ENCODE measurements at places on chromosomes 4 and X.
A peak's percentile ranks its signal among the peaks of the same experiment; 100 is the strongest.

- DNase-seq: no peak
These were observed 135.5 kb downstream of the ARHGAP24 start for GRCh38 chr4:85610450-85610849.

- no peak for DNase-seq
These were observed 221.0 kb upstream of the GPRIN3 start for GRCh38 chr4:89528526-89529133.

- no peak for DNase-seq
These were observed 2.1 kb downstream of the PITX2 start for GRCh38 chr4:110620691-110621327.

- DNase-seq: peak; percentile 67
These were observed at the start of gene PRSS48 for GRCh38 chr4:151276787-151277562. Gene PRSS48, plus strand, starts transcription at chr4:151277161. Its CDS starts 12 bp downstream, at chr4:151277173.

- peak; percentile 41 for DNase-seq
These were observed at the start of gene ARHGEF38 for GRCh38 chr4:105551965-105552746. Gene ARHGEF38, plus strand, starts transcription at chr4:105552620. Its CDS starts 146 bp downstream, at chr4:105552766.

- no peak for DNase-seq
These were observed 8.6 kb downstream of the SLC9B2 start for GRCh38 chr4:103067841-103068547.

DNA sequence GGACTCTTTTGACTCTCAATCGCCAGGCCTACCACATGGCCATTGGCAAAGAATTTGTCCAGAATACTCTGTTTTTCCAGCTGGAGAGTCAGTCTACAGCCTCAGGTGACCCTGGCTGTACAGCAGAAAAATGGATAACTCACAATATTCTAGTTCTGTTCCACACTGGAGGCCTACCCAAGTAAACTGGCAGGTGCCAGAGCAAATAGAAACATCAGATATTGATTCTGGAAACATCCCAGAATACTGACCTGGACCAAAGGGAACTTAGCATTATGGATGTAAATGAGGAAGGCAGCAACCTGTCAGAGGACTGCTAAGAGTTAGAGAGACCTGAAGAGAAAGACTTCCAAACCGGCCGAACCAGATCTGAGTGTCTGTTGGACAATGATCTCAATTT is 147.9 kb upstream of the SMAD1 start:
- DNase-seq: no peak

DNA sequence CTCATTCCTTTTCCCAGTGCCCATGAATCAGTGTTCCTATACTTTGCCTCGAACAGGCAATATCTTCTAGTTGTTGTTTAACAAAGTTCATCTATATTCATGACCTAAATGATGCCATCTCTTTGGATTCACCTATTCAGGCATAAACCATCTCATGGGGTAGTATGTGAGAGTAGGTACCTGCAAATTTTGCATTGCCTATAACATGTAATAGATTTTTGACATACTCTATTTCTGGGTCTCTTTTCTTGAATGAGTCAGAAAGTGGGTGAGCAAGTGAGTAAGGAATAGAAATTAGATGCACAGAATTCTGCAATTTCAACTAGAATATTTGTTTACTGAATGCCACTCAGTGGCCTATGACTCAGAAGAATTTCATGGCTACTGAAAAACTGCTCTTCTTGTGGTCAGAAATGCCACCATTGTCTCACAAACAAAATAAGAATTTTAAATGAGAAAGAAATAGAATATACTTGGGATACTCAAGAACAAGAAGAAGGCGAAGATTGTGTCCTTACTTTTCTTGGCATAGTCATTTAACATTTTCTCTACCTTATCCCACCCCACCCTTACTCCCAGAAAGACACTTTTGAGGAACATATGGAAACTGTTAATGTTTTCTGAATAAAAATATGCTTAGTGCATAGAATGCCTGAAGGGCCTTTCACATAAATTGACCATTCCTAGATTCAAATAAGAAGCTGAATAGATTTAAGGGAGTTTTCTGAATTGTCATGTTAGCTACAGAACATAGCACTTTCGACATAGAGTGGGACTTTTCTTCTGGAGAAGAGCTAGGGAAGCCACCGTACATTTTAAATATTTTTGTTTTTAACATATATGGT is 86.8 kb downstream of the HHIP start:
- peak; percentile 40 for DNase-seq

GRCh38 chr4:130092187-130093015 is 996.4 kb downstream of the C4orf33 start:
- peak; percentile 52 for DNase-seq

- DNase-seq: no peak
These were observed 641.8 kb downstream of the FSTL5 start for GRCh38 chr4:161522031-161522430.

GRCh38 chr4:139711461-139711860 is 45.8 kb downstream of the MGST2 start:
- no peak for DNase-seq

DNA sequence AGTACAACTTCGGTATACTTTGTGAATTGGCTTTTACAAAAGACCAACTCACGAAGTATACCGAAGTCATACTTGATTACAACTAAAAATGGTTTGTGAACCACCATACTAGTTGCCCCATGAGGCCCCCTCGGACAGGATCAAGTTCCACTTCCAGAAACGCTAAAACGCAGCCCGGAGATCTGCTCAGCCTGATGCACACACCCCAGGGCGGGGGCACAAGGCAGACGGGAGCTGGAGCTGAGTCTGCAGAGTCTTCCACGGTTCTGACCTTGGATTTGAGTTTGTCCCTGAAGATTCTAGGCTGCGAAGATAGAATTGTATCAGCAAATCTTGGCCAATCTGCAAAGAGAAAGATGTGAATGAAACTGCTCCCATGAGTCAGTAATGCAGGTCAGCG is 118.1 kb downstream of the SORCS2 start:
- peak; percentile 31 for DNase-seq

DNA sequence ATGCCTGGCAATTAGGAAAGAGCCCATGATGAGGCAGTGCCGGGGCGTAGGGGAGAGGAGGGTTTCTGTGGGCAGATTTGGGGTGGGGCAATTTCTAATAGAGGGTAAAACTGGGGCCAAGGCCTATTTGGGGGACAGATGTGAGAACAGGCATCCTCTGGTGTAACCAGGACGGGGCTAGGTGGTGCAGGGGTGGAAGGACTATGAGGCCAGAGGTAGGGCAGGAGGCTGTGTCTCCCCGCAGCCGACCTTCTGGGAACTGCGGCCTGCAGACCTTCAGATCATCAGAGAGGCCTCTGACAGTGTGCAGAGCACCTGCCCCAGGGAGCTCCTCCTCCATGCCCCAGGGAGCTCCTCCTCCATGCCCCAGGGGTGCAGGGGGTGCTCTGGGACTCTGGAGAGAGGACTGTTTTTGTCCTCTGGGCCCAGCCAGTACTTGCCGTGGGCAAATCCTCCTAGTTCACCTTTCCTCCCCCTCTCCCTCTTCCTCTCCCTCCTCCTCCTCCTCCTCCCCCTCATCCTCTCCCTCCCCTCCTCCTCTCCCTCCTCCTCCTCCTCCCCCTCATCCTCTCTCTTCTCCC is 101.9 kb downstream of the SORCS2 start:
- no peak for DNase-seq

DNA sequence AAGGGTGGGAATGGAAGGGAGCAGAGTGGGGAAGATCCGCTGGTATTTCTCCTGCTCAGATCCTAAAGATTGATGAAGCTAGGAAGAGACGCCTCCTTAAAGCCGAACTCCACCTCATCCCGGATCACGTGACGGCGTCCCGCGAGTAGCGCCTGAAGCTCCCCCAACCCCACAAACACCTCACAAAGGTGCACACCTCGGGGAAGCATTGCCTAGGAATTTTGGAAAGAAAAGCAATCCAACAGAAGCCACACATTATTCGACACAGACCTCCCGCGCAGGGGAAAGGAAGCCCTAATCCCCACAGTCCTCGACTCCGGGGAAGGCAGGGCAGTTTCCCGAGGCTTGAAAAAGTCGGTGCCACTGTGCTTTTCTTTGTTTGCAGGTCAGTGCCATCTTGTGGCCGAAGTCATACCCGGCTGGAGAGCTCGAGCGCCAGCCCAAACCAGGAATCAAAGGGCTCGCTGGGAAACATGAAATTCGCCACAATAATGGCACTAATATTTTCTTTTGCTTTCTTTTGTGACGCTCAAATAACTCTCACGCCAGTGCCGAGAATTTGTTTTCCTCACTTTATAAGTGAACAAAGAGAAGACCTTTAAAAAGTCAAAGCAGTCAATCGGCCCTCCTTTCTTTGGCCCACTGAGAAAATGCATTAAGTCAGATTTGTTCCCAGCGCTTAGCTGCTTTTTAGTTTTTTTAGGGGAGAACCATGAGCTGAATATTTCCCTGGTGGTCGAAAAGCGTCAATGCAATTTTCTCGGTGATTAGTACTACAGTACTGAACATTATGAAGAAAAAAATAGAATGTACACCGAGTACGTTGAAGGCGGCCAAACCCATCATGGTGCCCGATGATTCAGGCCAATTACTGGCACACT is at the start of gene NPY1R:
Gene NPY1R (minus strand): TSS at position 71 of the 881 bp plus-strand sequence. CDS start 6,042 bp downstream, outside the sequence.
- peak; percentile 86 for DNase-seq

- no peak for DNase-seq
These were observed 6.0 kb downstream of the DMD start for GRCh38 chrX:33205321-33205720.

DNA sequence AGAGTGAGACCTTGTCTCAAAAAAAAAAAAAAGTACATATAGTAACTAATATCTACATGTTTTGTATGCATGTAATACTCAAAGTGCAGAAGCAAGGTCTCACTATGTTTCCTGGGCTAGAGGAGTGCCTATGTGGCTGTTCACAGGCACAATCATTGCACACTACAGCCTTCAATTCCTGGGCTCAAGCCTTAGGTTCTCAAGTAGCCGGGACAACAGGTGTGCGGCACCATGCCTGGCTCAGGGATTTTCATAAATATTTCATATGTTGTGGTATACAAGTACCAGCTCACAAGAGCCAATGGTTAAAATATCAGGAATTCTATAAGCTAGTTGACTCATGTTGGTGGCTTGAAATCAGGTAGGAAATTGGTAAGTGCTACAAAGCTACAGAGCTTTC is 94.8 kb downstream of the LARP7 start:
- DNase-seq: no peak

GRCh38 chr4:75018811-75019479 is 86.0 kb downstream of the PARM1 start:
- no peak for DNase-seq

GRCh38 chr4:36206603-36207311 is 37.6 kb downstream of the ARAP2 start:
- DNase-seq: no peak

DNA sequence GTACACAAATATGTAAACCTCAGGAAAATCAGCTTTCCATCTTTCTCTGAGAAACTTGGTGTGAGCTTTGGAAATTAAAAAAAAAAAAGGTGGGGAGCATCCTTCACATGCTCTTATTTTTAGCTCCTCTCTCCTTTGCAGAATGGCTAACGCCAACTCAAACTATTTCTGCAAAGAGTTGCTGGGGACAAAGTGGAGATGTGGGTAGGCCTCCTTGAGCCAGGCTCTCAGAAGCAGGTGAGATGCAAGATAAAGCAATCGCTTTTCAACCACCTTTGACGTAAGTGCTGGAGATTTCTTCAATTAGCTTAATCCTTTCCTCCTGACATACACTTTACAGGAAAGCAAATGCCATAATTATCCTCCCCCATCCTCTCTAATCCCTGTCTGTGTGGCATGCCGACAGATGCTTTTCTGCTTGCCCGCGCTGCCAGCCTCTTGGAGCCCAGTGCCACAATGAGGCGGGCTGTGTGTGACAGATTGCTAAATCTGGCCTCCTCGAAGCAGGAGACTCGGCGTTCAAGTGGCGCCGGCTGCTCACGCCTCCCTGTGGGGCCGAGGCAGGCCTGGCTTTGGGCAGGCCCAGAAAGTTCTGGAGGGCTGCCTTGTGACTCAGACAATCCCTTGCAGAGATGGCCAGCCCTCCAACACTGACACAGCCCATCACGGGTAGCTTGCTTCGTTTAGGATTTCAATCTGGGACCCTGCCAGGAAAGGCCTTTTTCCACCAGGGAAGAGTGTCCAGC is 64.9 kb upstream of the SOD3 start:
- DNase-seq: peak; percentile 51

DNA sequence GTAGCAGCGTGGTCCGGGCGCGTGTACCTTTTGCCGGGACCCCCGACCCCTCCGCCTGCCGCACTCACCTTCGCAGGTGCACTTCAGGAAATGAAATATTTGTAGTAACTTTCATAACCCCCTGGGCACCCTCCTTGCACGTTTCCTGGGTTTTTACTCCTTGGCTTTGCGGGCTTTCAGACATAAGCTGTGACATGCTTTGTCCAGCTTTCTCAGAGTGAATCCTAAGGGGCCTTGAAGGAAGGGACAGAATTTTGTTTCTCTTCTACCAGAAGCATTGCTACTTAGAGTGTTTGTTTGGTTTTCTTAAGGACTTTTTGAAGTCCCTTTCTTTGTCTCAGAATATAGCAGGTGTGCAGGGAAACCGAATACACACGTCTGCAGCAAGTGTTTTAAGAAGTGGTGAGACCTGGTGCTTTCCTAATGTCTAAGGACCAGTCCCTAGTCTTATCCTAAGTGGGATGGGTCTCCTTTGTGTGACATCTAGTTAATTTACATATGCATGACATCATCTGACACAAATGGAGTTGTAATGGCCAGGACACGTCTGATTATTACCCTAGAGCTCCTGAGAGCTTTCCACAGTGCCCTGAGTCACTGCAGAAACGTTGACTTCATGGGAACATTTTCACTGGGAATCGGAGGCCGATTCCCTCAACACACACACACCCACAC is 1.3 kb downstream of the FAM149A start:
- DNase-seq: peak; percentile 4

DNA sequence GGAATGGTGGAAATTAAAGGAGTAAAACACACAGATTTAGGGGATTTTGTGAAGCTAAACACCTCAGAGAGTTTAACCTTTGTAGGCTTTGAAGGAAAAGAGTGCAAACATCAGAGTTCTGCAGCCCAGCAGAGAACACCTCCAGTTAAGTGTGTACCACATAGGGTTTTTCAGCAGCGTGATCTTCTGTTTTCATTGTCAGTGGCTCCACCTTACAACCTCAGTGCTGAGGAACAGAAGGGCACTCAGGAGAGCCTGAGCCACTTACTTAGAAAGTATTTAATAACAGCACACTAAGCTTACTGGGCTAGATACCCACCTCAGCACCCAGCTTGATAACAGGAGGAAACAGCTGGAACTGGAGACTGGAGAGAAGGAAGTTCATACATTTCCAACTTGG is 2.0 kb upstream of the FBXW7 start:
- no peak for DNase-seq

DNA sequence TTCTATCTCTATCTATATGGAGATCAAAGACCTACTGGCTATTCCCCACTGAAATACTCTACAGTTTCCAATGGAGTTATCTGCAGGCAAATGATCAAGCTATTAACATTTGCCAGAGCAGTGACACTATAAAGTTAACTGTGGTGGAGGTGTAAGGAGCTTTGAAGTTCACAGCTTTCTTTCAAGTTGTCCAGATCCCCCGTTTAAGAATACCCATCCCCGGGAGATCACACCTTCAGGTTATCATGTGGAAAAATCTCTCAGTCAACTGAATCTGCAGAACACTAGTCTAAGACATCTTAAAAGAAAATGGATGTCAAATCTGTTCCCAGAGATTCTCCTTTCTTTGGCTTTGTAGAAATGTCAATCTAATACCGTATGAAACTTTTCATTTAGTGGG is 80.1 kb downstream of the GPC3 start:
- DNase-seq: no peak

- DNase-seq: no peak
These were observed 193.4 kb downstream of the LRBA start for GRCh38 chr4:150821641-150822040.

GRCh38 chr4:181956512-181956911 is 286.7 kb upstream of the TENM3 start:
- no peak for DNase-seq

GRCh38 chr4:165626316-165626715 is 246.7 kb upstream of the TLL1 start:
- no peak for DNase-seq

- DNase-seq: no peak
These were observed 30.4 kb downstream of the TXK start for GRCh38 chr4:48103483-48104139.
